Ascending aorta (tissue), 2 donors: ENCODE measurements at places on chromosomes 6 and 20. TPM values are rescaled to one million over a fixed set of nuclear protein-coding genes. Genes with fewer than 3 reads are reported as not detected.

- no peak for DNase-seq
- no peak overlapping the region for H3K4me3 ChIP-seq
- no peaks in the 10 kb centered on the region for H3K27me3 ChIP-seq
- no peaks in the 10 kb centered on the region for H3K36me3 ChIP-seq
- no peak overlapping the region for H3K27ac ChIP-seq
- no peaks in the 10 kb centered on the region for H3K4me1 ChIP-seq
These were observed 107.4 kb upstream of the TAB2 start for GRCh38 chr6:149209871-149210775.

DNA sequence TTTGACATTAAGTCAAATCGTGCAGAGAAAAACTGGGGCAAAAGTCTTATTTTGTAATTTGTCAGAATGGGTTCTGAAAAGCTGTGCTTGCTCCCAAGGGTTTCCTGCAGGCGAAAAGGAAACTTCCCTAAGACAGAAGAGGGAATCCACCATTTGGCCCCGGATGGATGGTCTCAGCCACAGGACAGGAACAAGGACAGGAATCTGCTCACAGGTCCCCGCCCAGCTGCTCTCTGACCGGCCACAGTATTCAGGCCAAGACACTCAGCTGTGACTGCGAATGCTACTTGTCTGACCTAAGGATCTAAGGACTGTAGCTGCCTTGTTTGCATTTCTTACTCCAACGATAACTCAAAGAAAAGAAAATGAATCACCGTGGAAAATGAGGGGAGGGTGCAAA is 197.0 kb downstream of the BMP7 start:
- no peak overlapping the region for H3K4me3 ChIP-seq
- H3K4me1 ChIP-seq: no peaks in the 10 kb centered on the region
- H3K36me3 ChIP-seq: no peaks in the 10 kb centered on the region

GRCh38 chr6:24272553-24272952 is 85.3 kb downstream of the DCDC2 start:
- no peak for DNase-seq
- H3K36me3 ChIP-seq: no peaks in the 10 kb centered on the region
- H3K27me3 ChIP-seq: no peaks in the 10 kb centered on the region
- H3K4me1 ChIP-seq: no peaks in the 10 kb centered on the region
- no peak overlapping the region for H3K27ac ChIP-seq
- H3K4me3 ChIP-seq: no peak overlapping the region

- no peak for DNase-seq
- H3K36me3 ChIP-seq: no peaks in the 10 kb centered on the region
- H3K27me3 ChIP-seq: no peaks in the 10 kb centered on the region
- H3K4me3 ChIP-seq: no peak overlapping the region
- H3K4me1 ChIP-seq: no peaks in the 10 kb centered on the region
- no peak overlapping the region for H3K27ac ChIP-seq
These were observed 135.8 kb upstream of the MAP3K7 start for GRCh38 chr6:90722648-90723047.

DNA sequence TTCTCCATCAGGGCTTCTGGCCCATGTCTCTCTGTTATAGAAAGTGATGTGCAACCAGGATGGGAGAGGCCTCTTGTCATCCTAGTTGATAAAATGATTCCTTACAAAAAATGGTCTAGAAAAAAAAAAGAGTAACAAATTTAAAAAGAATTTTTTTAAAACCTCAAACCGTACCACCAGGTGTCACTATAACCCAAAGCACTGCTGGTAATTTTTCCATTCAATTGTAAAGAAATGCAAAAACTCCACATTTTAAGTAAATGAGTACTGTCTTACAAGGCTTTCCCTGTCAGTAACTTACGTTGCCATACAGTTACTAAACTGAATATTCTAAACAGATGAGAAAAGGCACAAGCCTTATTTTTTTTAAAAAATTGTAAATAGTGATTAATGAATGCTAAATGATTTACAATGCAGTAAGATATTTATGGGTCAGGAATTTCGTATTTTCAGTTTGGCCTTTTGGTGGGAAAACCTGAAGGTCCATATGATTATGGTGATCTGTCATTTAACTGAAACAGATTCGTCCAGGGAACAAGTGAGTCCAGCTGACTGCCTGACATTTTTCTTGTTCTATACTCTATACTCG is 95.4 kb downstream of the OGFRL1 start:
- H3K4me3 ChIP-seq: no peak overlapping the region
- DNase-seq: no peak
- H3K27me3 ChIP-seq: no peaks in the 10 kb centered on the region
- no peak overlapping the region for H3K27ac ChIP-seq
- H3K36me3 ChIP-seq: no peaks in the 10 kb centered on the region

The TNNC2 gene
- total RNA-seq: not detected

GRCh38 chr6:169167581-169168301 is 85.9 kb downstream of the THBS2 start:
- peak overlapping the region; percentile 17 for H3K4me3 ChIP-seq
- H3K27ac ChIP-seq: peak overlapping the region; percentile 87
- DNase-seq: peak; percentile 53
- H3K27me3 ChIP-seq: no peaks in the 10 kb centered on the region

The SPTLC3 gene
- 4.6 TPM for total RNA-seq

DNA sequence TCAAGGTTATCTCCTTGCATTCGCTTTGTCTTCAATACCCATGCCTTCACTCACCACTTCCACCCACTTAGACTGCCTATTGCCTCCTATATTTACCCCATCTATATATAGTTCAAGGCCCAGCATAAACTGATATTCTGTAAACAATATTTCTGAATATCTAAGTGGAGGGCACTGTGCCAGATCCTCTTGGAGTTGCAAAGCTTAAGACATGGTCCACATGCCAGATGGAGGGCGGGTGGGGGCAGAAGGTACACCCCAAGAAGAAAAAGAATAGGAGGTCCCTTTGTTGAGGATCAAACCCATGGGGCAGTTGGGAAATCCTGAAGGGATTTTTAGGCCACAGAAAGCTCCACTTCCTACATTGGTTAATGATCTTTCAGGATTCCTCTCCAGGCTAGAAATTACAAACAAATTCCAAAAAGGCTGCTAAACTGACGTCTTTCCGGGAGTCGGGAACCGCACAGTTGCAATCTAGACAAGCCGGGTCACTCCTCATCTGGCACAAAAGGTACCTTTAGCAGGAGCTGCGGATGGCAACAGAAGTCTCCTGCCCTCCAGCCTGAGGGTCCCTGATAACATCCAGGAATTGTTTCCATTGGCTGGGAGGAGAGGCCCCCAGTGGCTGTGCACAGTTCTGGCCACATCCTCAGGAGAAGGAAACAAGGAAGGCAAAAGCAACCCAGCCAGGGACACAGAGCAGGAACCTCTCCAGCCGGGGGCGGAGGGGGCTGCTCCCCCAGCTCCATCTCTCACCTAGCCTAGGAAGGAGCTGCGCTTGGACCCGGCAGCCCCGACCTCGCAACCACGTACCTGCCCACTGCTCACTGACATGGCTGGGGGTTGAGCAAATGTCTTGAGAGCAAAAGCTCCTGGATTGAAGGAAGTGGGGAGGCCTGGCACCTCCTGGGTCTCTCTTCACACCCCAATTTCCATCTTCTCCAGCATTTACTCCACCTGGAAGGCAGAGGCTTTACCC is 5.9 kb upstream of the LPIN3 start:
- no peaks in the 10 kb centered on the region for H3K36me3 ChIP-seq
- H3K27me3 ChIP-seq: no peaks in the 10 kb centered on the region
- peaks cover 4% of the 10 kb centered on the region for H3K4me1 ChIP-seq
- no peak for DNase-seq

GRCh38 chr6:113120582-113121285 is 736.4 kb upstream of the MARCKS start:
- no peak overlapping the region for H3K27ac ChIP-seq
- H3K36me3 ChIP-seq: no peaks in the 10 kb centered on the region
- no peak overlapping the region for H3K4me3 ChIP-seq
- no peaks in the 10 kb centered on the region for H3K27me3 ChIP-seq
- no peak for DNase-seq

GRCh38 chr6:156720691-156721685 is 56.2 kb upstream of the ARID1B start:
- H3K27me3 ChIP-seq: no peaks in the 10 kb centered on the region
- no peak for DNase-seq
- no peaks in the 10 kb centered on the region for H3K36me3 ChIP-seq
- H3K4me3 ChIP-seq: no peak overlapping the region
- peaks cover 11% of the 10 kb centered on the region for H3K4me1 ChIP-seq

DNA sequence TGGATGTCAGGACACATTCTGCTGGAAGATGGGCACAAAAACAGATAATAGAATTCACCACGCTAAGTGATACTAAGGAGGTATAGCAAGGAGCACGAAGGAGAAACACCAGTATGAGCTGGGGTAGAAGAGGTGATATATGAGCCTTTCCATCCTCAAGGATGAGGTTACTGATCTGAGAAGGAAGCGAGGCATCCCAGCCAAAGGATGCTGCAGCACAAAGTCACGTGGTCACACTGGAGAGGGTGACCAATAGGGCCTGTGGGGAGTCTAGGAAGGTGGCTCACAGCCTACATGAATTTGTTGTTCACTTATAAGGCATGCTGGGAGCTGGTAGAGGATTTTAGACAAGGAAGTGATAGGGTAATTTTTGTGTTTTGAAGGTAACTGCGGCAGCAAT is 1.4 kb downstream of the GINS1 start:
- DNase-seq: peak; percentile 15
- no peaks in the 10 kb centered on the region for H3K27me3 ChIP-seq
- H3K36me3 ChIP-seq: no peaks in the 10 kb centered on the region
- H3K4me1 ChIP-seq: peaks cover 13% of the 10 kb centered on the region

- H3K27ac ChIP-seq: no peak overlapping the region
- no peak overlapping the region for H3K4me3 ChIP-seq
- no peaks in the 10 kb centered on the region for H3K36me3 ChIP-seq
- no peaks in the 10 kb centered on the region for H3K4me1 ChIP-seq
- no peak for DNase-seq
These were observed 21.3 kb upstream of the NUS1 start for GRCh38 chr6:117653949-117654348.

The C20orf144 gene
- not detected for total RNA-seq

DNA sequence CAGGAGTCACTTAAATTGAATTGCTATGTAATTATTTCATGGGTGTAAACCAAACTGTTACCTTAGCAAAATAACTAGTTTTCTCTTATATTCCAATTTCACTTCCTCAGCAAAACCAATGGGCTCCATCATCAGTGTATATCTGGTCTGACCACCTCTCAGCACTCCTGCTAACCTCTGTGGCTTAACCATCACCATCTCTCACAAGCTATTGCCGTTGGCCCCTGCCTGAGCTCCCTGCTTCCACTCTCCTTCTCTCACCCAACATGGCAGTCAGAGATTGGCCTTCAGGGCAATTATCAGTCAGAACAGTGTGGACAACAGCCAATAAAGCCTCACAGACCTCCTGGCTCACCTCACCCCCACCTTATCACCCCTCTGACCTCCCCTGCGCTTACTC is 124.0 kb downstream of the CARMIL1 start:
- H3K27ac ChIP-seq: no peak overlapping the region
- no peaks in the 10 kb centered on the region for H3K27me3 ChIP-seq
- no peak overlapping the region for H3K4me3 ChIP-seq
- peaks cover 3% of the 10 kb centered on the region for H3K4me1 ChIP-seq
- DNase-seq: no peak

- no peak overlapping the region for H3K27ac ChIP-seq
- no peaks in the 10 kb centered on the region for H3K27me3 ChIP-seq
- no peaks in the 10 kb centered on the region for H3K36me3 ChIP-seq
- H3K4me3 ChIP-seq: no peak overlapping the region
- peaks cover 23% of the 10 kb centered on the region for H3K4me1 ChIP-seq
- no peak for DNase-seq
These were observed 10.9 kb downstream of the LRRC1 start for GRCh38 chr6:53805725-53806124.

The OR11A1 gene
- total RNA-seq: not detected

GRCh38 chr20:24147961-24148360 is 159.4 kb upstream of the GGTLC1 start:
- H3K4me1 ChIP-seq: no peaks in the 10 kb centered on the region
- no peak overlapping the region for H3K4me3 ChIP-seq
- H3K36me3 ChIP-seq: no peaks in the 10 kb centered on the region
- DNase-seq: no peak
- no peaks in the 10 kb centered on the region for H3K27me3 ChIP-seq

The TCFL5 gene
- 1.1 TPM for total RNA-seq

The RBM24 gene
- 5.4 TPM for total RNA-seq

DNA sequence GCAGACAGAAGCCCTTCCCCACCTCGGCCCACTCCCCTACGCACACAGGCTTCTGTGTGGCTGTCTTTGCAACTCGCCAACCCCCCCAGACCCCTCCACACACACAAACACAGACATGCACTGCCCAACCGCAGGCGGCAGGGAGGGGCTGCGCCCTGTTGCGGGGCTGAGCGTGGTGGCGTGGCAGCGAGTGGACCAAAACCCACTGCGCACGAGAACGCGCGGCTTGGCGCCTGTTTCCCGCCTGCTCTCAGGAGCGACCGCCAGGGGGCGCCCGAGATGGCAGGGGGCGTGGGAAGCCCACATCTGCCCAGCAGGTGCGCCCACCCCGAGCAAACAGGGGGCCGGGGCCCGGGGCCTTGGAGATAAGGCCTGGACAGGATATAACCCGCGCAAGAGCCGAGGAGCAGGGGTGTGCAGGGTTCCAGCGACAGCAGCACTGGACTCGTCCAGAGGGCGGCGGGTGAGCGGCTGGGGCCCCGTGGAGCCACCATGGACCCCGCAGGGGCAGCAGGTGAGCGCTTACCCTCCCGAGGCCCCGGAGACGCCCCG is at the start of gene RBPJL:
TSS of gene RBPJL (plus strand) at position 410 of the 552 bp plus-strand sequence. CDS start at position 493, 83 bp downstream.
- H3K27me3 ChIP-seq: peaks cover 6% of the 10 kb centered on the region
- no peaks in the 10 kb centered on the region for H3K36me3 ChIP-seq
- peaks cover 5% of the 10 kb centered on the region for H3K4me1 ChIP-seq
- no peak for DNase-seq

The NT5E gene
- total RNA-seq: 143 TPM

The GSTA3 gene
- total RNA-seq: not detected

The EHMT2 gene
- total RNA-seq: 39.5 TPM

DNA sequence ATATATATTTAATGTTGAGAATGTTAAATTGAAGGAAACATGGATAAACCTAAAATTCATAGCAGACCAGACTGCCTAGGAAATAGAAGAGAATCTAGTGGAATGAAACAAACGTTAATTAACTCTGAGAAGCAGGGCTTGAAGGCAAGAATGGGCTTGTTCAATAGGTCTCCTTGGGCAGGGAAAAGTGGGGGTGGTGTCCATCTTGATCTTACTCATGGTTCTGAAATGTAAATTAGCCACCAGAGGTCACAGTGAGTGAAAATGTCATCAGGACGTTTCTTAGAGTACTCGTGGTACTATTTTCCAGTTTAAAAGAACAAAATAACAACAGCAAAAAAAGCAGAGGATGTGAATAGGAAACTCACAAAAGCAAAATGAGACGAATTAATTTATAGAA is 66.8 kb upstream of the BTBD3 start:
- no peaks in the 10 kb centered on the region for H3K27me3 ChIP-seq
- DNase-seq: no peak
- no peak overlapping the region for H3K27ac ChIP-seq
- no peak overlapping the region for H3K4me3 ChIP-seq
- no peaks in the 10 kb centered on the region for H3K36me3 ChIP-seq

DNA sequence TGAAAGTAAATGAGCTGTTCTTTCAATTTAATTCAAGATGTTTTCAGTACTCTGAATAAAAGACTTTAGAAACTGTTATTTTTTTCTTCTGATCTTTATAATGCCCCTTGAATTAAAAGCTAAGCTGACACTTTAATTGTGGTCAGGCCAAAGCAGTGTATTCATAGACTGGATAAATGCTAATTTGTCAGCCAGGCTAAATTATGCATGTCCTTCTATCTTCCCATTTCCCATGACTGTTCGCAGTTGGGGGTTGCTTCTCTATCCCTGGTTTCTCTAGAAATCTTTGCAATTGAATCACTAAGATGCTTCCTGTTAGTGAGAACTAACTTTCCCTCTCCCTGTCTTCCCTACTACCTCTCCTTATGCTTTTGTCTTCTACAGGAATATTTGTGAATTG is 396.2 kb downstream of the RFPL4B start:
- H3K27me3 ChIP-seq: no peaks in the 10 kb centered on the region
- no peak for DNase-seq
- no peak overlapping the region for H3K27ac ChIP-seq
- no peaks in the 10 kb centered on the region for H3K36me3 ChIP-seq
- no peaks in the 10 kb centered on the region for H3K4me1 ChIP-seq
